ENCODE measurements at places on chromosomes 1 and 21.

- no peak for DNase-seq
Observed at GRCh38 chr1:14583788-14584187, 14.7 kb upstream of the KAZN start.

GRCh38 chr1:54230507-54231339 is 30.8 kb downstream of the MRPL37 start:
- DNase-seq, result no peak

DNA sequence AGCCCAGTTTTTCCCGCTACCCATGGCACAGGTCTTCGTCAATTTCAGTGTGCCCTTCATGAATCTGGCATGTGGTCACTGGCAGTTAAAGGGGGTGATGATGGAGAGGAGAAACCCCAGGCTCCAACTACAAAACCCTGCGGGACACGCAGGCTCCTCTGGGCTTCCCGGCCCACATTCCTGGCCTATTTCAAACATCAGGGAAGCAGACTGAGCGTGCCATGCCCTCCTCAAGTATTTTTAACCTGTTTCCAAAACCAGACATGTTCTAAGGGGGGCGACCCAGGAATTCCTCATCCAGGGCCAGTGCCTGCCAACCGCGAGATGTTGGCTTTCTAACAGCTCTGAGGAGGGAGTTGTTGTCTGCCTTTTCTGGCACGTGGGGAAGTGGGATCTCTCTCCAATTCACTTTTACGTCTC is 85.1 kb downstream of the CAPZB start:
- no peak for DNase-seq

- no peak for DNase-seq
Observed at GRCh38 chr21:38243732-38244406, 12.9 kb upstream of the KCNJ15 start.

- DNase-seq, result no peak
Observed at GRCh38 chr1:36419569-36419968, 21.9 kb upstream of the LSM10 start.

DNA sequence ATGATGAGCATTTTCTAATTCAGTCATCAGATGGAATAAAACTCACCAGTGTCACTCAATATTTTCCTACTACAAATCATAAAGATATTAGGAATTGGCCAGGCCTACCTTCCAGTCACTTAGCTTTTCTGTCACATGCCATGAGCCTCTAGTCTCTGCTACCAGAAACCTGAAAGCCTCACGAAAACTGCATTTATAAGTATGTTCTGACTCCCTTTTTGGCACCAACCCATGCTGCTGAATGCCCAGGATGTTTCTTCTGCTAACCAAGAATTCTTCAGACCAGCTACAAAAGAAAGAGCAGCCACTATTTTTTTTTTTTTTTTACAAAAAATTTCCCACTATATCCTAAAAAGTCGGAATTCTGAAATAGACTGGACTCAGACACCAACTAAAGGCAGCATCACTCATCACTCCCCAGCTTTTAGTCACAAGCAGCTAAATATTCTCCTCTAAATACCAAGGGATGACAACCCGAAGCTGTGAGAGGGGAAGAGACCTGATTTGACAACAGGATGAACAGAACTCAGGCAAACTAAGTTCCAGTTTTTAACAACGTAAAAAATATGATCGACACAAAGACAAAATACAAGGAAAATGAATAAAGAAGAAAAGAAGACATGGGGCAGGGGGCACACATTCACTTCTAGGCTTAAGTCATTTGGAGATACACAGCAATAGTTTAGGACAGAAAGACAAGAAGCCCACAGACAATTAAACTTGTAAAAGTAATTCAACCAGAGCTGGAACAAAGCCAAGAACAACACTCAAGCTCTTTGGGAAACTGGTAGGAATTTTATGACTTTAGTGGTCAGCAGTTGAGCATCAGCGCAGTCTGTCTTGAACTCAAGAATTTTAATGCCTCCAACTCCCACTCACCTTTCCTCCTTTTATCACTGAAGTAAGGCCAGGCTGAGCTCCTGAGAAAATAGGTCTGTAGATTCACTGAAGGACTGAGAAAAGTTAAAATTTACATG is 1.7 kb downstream of the DCAF8 start:
- no peak for DNase-seq

GRCh38 chr1:215497528-215497927 is 69.6 kb upstream of the KCTD3 start:
- DNase-seq, result no peak

DNA sequence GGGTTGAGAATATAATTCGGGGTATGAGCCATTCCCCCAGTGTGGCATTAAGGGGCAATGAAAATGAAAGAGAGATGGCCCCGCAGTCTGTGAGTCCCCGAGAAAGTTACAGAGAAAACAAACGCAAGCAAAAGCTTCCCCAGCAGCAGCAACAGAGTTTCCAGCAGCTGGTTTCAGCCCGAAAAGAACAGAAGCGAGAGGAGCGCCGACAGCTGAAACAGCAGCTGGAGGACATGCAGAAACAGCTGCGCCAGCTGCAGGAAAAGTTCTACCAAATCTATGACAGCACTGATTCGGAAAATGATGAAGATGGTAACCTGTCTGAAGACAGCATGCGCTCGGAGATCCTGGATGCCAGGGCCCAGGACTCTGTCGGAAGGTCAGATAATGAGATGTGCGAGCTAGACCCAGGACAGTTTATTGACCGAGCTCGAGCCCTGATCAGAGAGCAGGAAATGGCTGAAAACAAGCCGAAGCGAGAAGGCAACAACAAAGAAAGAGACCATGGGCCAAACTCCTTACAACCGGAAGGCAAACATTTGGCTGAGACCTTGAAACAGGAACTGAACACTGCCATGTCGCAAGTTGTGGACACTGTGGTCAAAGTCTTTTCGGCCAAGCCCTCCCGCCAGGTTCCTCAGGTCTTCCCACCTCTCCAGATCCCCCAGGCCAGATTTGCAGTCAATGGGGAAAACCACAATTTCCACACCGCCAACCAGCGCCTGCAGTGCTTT is 9.4 kb downstream of the PROX1 start:
- DNase-seq, result no peak

GRCh38 chr1:148160343-148161052 is 8.4 kb upstream of the NBPF11 start:
- no peak for DNase-seq
